ENCODE measurements at places on chromosomes 1 and 21. TPM values are rescaled to one million over a fixed set of nuclear protein-coding genes. Genes with fewer than 3 reads are reported as not detected.

DNA sequence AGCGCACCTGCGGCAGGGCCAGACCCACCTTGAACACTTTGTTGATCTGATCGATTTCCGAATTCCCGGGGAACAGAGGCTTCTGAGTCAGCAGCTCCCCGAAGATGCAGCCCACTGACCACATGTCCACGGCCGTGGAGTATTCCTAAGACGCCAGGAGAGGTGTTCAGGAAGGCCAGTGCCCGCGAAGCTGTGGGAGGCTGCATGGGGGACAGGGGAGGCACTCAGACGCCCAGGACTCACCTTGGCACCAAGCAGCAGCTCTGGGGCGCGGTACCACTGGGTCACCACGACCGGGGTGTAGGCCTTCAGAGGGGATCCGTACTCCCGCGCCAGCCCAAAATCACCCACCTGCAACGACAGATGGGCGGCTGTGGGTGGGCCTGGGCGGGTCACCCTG, 11.2 kb upstream of the SLC35E2B start:
- peak; percentile 46 for DNase-seq

Gene ATP1A4
- 0.28 TPM for total RNA-seq

GRCh38 chr1:52424231-52424636, 19.8 kb downstream of the PRPF38A start:
- DNase-seq: no peak

Gene ZSCAN20
- total RNA-seq: 5.0 TPM

DNA sequence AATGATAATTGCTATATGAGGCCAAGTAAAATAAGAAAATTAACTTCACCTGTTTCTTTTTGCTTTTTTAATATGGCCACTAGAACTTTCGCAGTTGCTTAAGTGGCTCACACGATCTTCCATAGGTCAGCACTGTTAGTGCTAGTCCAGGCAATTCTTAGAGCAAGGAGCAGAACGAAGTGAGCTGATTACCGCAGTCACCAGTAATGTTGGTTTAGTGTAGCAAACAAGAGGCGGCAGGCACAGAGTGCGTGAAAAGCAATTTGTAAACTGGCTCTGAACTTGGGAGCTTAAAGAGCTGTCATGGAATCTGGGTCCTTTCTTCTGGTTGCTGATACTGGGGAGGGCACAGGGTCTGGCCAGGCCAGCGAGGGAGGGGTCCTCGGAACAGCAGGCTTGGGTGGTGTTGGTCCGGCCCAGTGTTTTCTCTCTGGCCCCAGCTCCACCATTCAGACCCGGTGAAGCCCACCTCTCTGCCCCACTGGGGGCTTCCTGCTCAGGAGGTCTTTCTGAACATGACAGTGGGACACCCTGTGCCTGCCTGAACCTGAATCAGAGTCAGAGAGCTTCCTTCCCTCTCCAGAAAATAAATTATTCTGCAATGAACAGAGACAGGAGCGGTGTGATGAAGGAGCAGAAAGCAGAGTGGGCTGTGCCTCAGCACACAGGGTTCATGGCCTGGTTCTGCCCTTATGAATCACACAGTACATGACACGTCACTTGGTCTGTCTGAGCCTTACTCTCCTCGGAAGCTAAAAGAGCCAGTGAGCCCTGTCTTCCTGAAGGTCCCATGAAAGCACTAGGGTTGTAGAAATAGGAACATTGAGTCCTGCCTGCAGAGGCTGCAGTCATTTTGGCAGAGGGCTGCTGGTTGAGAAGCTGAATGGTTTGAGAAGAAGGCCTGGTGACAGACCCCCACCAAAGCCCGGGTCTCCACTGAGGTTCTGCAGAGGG, 11.9 kb downstream of the ETS2 start:
- DNase-seq: no peak

GRCh38 chr1:229068270-229068987, 202.5 kb upstream of the RAB4A start:
- peak; percentile 68 for DNase-seq

DNA sequence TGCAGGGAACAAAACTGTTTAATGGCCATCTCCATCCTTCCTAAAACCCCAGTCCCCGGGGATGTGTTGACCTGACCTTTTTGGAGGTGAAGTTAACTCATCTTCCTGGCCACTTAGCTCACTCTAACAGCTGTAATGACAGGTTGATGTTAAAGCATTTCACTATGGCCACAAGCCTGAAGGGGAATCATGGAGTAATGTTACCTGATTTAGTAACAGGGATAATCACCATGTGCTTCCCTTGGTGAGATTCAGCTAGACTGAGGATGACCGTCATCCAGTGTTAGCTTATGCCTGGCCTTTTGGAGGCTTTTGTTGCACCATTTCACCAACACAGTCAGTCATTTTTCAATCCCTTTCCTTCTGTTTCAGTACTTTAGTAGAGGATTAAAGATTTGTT, 64.3 kb upstream of the RAVER2 start:
- no peak for DNase-seq

- DNase-seq: no peak
These were observed 6.4 kb upstream of the EDN2 start for GRCh38 chr1:41490911-41491310.

DNA sequence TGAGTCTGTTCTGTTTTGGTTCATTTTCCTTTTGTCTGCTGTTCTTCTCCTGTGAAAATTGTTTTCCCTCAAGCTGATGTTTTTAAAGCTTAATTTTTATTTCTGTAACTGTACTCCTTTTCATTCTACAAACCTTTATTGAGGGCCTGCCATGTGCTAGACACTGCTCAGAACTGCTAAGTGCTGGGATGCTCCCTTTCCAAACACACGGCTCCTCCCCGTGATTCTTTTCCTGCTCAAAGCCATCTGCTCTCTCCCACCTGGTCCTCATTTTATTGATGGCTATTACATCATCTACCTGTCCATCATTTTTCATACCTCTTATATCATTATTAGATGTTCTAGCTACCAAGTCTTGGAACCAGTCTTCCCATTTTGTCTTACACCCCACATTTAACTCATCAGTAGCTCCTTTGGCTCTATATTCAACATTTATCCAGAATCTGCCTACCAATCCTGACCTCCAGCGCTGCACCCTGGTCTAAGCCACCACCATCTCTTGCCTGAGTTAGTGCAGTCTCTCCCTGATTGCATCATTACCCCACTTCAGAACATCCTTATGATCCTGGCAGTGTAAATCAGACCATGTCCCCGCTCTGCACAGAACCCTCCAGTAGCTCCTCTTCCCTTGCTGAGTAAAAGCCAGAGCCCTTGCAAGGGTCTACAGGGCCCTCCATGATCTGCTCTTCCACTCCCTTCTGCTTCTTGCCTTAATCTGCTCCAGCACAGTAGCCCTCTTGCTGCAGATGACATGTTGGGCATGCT, 118.1 kb downstream of the CACNA1E start:
- DNase-seq: no peak

GRCh38 chr1:53536606-53537005, 77.4 kb downstream of the DMRTB1 start:
- DNase-seq: no peak

GRCh38 chr1:245587435-245588115, 432.8 kb downstream of the KIF26B start:
- DNase-seq: no peak

- DNase-seq: no peak
These were observed 197.7 kb upstream of the DUSP10 start for GRCh38 chr1:221939607-221940006.

- no peak for DNase-seq
These were observed 30.4 kb upstream of the TMEM61 start for GRCh38 chr1:54950006-54950368.

DNA sequence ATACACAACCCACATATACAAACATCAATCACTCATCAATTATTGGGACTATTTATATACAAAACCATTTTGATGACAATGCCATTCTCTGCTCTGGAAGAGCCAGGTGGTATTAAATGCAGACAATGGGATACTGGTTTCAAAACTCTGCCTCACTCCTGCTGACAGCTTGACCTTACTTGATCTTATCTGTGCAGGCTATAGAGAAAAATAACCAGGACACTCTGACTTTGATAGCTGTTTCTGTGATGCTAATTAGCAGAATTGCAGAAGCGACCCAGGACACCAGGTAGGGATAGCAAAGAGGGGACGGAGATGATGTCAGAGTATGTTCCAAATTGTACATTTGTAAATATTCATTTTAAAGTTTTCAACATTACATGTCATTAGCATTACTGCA, 89.5 kb downstream of the OLFM3 start:
- no peak for DNase-seq

DNA sequence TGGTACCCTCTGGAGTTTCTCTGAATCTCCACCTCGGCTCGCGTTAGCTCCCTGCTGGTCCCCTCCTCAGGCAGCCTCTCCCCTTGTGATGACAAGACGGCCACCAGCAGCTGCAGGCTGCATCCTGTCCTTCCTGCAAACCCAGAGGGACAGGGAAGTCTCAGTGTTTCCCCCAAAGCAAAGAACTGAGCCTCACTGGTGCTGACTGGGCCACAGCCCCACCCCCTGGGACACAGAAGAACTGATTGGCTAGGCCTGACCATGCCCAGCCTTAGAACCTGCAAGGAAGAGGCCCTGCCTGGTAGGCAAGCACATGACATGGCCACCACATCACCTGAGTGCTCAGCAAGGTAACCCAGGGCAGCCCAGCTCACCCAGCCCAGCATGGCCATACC, 34.6 kb downstream of the TMEM51 start:
- no peak for DNase-seq

GRCh38 chr1:109569323-109569722, 20.9 kb downstream of the GNAI3 start:
- DNase-seq: no peak

- DNase-seq: no peak
These were observed 55.9 kb downstream of the SLC35F3 start for GRCh38 chr1:233960386-233960785.

- DNase-seq: no peak
These were observed 33.9 kb upstream of the IPO9 start for GRCh38 chr1:201795066-201795465.

GRCh38 chr1:70966018-70966638, 81.5 kb downstream of the PTGER3 start:
- DNase-seq: no peak

DNA sequence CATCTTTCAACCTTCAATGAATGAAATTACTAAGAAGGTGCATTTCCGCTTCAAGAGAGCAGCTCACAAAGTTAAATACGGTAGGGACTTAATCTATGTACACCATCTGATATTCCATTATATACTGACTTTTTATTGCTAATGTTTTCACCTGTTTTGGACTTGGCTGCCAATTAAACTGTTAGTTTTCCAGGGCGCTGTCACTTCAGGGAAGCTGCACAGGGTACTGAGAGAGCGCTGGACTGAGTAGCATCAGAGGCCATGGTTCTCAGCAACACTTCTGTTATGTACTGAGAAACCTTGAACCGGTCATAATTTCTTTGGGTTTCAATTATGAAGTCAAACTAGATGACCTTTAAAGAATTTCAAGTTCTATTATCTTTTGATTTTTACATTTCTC, 8.2 kb downstream of the SSX2IP start:
- no peak for DNase-seq
